ENCODE measurements at places on chromosomes 11 and 22.

DNA sequence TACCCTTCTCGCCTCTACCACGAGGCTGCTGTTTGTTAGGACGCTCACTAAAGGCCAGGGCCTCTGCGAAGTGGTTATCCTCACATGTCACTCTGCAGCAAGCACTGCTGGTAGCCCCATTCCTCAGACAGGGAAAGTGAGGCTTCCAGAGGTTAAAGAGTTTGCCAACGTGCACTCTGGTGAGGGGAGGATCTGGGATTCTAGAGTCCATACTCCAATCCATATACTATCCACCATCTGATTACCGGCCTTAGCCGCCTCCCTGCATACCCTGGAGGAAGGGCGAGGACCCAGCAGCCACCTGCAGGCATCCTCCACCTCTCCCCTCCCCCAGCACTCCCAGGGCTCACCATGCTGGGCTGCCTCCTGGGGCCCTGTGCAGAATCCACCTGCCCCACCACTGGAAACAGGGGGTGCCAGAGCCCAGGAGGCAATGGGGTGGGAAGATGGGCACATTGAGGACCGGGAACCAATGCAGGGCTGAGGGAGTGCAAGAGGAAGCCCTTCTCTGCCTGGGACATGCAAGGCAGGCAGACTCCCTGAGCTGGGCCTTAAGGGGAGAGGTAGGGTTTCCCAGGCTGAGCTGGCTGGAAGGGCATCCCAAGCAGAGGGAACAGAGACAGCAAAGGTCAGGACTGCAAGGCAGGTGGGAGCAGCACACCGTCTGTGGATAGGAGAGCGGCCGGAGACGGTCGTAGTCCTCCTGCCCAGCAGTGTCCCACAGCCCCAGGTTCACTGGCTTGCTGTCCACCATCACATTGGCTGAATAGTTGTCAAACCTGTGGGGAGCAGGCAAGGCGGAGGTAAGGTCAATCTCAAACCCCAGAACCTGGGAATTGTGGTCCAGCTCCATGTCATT is 11.7 kb downstream of the RAC2 start:
- DNase-seq: no peak

DNA sequence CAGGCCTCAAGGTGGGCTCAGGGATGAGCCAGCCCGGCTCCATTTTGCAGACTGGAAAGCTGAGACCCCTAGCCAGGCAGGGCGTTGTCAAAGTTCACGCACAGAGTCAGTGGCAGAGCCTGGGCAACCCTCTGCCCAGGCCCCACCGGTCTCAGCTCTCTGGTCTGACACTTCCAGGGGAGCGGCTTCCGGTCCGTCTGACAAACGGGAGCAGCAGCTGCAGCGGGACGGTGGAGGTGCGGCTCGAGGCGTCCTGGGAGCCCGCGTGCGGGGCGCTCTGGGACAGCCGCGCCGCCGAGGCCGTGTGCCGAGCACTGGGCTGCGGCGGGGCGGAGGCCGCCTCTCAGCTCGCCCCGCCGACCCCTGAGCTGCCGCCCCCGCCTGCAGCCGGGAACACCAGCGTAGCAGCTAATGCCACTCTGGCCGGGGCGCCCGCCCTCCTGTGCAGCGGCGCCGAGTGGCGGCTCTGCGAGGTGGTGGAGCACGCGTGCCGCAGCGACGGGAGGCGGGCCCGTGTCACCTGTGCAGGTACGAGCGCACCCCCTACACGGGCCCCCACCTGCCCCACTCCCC is 36.0 kb downstream of the CD6 start:
- no peak for DNase-seq

DNA sequence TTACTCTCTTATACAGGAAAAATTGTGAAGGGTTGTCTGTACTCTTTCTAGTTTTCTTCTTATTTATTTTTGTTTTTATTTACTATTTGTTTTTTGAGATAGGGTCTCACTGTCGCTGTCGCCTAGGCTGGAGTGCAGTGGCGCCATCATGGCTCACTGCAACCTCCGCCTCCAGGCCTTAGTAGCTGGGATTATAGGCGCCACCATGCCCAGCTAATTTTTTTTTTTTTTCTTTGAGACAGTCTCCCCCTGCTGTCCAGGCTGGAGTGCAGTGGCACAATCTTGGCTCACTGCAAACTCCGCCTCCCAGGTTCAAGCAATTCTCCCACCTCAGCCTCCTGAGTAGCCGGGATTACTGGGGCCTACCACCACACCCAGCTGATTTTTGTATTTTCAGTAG is 18.4 kb downstream of the CUL5 start:
- no peak for DNase-seq

GRCh38 chr22:10778296-10778814 is 4749.6 kb upstream of the OR11H1 start:
- no peak for DNase-seq

GRCh38 chr11:58912124-58912523 is 27.2 kb upstream of the GLYATL1 start:
- no peak for DNase-seq

DNA sequence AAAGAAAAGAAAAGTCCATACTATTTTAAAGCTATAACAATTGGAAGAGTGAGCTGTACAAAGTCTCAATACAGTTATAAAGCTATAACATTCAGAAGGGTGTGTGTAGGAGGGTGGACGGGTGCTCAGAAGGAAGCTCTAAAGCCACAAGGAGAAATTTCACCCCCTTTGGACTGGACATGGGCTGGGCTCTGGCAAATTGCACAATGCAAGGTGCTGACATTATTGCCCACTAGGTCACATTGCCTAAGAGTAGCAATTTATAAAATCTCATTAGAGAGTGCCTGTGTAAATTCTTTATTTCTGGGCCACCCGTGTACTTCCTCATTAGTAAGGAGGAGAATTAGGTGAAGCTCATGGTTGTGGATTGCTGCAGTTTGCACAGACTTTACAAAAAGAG is 5.7 kb upstream of the APOBEC3A start:
- DNase-seq: no peak

- DNase-seq: no peak
Observed at GRCh38 chr22:22013559-22014284, 31.1 kb upstream of the TOP3B start.

GRCh38 chr11:67820081-67820480 is 145.7 kb upstream of the ALDH3B2 start:
- DNase-seq: no peak

- no peak for DNase-seq
Observed at GRCh38 chr11:69866648-69867047, 47.4 kb upstream of the FGF3 start.

DNA sequence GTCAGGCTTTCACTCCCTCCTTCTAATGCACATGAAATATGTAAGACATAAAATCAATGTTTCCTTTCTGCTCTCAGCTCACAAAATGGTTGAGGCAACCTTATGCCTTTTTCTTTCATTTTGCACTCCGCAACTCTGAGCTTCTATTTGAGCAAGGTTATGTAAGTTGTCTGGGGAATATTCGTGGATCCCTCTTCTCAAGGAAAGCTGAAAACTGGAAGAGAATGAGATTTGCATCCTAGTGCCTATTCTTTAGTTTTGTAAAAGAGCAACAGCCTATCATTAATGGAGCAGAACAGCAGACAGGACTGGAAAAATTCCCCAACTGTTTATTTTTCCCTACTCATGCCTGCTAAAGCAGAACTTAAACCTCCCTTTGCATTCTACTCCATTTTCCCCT is 141.7 kb downstream of the FAM76B start:
- DNase-seq: no peak

DNA sequence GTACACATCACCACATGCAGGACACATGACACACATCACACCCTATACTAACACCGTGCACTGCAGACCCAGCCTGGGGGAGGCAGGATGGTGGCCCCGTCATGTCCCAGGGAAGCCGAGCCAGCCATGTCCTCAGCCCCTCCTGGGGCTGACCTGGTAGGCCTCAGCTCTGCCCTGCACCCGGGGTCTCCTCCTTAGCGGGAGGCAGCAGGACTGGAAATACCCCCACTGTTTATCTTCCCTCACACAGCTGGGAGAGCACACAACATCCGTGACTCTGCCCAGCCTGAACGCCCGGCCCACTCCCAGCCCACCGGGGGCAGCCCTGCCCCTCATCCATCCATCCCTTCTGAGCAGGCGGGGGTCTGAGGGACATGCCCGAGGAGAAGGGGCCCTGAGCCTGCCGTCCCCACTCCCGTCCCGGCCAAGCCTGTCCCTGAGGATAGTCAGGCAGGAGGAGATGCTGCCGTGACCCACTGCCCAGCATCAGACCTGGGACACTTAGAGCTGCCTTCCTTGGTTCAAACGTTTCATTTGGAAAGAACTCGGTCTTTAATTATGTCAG is 945.0 kb downstream of the BRD1 start:
- no peak for DNase-seq

- no peak for DNase-seq
Observed at GRCh38 chr11:130816546-130817329, 99.5 kb downstream of the SNX19 start.

DNA sequence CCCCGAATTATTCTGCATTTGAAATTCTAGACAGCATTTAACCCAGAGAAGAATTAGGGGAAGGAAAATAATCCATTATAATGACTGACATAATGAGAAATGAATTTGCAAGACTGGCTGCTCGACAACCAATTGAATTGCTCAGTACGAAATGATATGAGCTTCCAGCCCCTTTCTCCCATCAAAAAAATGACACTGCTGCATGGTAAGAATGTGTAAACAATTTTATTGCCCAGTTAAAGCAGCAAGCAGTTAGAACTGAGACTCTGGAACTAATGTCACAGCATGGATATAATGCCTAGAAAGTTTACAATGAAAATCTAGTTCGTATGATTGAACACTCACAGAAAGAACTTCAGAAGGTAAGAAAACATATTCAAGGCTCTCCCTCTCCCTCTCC is 24.7 kb upstream of the PCF11 start:
- no peak for DNase-seq

- DNase-seq: no peak
Observed at GRCh38 chr11:45485070-45485707, 180.2 kb downstream of the CHST1 start.

GRCh38 chr22:43826142-43827002 is 14.3 kb upstream of the EFCAB6 start:
- DNase-seq: no peak

DNA sequence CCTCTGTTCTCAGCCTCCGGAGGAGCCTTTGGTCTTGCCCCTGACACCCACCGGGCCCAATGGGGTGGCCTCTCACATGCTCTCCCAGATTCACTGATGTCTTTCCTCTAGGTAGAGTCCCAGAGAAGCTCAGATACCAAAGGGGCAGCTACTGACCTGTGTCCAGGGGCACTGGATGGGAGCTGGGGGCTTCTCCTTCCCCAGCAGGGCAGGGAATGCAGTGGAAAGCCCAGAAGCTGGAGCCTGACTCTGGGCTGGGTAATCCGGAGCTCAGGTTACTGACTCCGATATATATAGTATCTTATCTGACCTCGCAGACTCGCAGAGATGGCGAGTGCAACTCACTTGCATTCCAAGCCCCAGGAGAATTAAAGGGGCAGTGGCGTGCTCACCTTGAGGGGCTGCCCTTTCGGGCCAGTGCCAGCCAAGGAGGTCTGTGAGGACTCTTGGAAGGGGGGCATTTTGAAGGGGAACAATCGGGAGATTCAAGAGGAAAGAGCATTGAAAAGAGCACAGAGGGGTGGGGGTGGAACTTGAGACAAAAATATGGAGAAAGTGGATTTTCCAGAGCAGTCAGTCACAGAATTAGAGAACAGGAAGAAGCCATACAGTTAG is 2.5 kb downstream of the USP2 start:
- DNase-seq: no peak

GRCh38 chr22:35657571-35658312 is 9.5 kb downstream of the APOL6 start:
- no peak for DNase-seq

GRCh38 chr22:50298937-50299784 is 8.3 kb downstream of the PLXNB2 start:
- DNase-seq: no peak

DNA sequence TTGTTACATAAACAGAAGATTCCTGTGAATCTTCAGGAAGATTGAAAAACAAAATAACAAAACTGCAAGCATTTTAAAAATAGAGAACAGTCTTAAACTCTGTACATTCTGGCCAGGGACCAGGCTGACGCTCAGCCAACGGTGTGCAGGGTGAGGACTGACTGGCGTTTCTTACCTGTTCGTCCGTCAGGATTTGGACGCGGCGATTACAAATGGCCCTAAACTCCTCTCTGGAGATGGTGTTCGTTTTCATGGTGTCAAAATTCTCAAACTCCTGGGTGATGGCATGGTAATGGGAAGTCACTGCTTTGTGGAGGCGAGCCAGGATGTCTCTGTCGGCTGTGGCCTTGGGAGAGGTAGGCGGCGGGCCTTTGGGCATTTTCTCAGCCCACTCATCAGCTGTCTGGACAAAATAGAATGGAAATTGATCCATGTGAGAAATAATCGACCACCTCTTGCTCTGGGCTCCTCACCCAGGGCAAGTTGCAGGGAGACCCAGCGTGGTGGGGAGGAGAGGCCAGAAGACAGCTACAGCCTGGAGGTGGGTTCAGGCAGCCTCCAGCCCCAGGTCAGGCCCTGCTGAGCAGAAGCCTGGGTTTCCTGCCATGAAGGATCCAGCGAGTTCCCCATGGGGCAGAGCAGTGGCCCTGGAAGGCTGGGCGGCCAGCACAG is 143.0 kb downstream of the MPPED1 start:
- no peak for DNase-seq

DNA sequence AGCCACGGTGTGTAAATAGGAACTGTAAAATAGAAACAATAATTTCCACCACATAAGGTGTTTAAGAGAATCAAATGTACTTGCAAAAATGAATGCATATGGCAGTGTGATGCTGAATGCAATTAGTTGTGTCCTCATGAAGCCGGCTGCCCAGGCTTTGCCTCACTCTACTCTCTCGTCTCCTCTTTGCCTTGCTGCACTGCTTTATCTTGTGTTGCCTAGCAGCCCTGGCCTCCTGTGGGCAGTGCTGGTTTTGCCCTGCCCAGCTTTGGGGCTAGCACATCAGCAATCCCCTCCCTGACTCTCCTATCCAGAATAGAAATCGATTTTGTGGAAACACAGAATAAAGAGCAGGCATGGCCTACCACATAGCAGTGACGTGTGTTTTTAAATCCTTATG is 30.0 kb downstream of the LRRC32 start:
- DNase-seq: no peak

DNA sequence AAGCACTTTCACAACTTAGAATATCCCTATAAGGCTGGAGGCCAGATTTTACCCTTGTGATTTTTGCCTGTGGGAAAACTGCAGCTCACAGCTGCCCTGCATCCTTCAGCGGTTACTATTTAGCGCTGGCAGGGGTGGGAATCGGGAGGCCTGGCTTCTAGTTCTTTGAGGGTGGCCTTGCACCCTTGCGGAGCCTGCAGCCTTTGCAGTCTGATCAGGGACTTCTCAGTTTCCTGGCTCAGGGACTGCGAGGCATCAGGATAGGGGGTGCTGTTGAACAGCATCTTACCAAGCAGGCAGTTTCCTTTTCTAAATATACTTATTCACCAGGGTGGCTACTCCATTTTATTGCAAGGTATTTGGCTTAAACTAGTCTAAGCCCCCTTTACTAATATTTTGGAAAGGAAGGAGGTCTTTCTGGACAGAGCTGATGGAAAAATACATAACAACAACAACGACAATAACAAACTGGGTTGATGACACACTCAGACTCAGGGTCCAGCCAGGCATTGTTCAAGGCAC is 2.9 kb upstream of the APOA1 start:
- no peak for DNase-seq

- DNase-seq: no peak
Observed at GRCh38 chr11:34351687-34352469, 5.9 kb downstream of the ABTB2 start.

- no peak for DNase-seq
Observed at GRCh38 chr11:30772908-30773307, 186.8 kb upstream of the MPPED2 start.

All from SK-N-DZ (cell line).